ENCODE measurements at places on chromosomes 12 and 14.

DNA sequence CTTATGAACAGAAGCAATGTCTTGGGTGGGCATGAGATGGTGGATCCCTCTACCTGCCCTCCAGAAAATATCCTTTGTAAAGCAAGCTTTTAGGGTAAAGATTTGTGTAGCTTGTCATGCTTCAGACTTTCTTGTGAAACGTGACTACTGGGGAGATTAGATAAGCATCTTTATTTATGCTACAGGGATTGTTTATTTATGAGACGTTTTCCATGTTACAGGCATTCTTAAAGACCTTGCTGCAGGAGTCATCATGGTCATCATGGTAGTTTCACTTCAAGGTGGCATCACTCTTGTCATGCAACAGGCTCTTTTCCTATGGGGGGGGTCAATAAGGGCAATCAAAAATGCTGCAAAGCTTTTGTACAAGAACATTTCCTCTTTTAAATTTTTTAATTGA, 8.2 kb upstream of the MIS18BP1 start:
- no peak for DNase-seq

DNA sequence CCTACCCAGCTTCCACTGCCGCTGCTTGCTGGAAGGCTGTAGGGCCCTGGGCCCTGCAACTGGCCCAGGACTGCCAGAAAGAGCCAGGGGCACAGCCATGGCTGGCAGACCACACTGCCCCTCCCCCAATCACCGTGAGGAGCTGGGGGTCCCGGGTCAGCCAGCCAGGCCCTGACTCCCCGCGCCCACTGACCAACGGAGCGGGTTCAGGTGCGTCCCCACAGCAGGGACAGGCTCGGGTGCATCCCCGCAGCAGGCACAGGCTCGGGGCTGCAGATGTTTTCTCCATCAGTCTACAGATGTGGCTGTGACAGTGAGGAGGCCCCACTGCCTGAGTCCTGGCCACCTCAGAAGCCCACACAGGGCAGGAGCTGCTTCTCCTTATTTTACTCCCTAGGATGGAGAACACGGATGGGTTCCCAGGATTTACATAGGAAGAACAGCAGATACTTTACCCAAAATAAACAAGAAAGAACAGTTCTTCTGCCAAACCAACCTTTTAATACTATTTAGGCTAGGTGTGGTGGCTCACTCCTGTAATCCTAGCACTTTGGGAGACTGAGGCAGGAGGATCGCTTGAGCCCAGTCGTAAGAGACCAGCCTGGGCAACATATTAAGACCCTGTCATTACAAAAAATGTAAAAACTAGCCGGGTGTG, 61.1 kb downstream of the TESC start:
- DNase-seq, result no peak

DNA sequence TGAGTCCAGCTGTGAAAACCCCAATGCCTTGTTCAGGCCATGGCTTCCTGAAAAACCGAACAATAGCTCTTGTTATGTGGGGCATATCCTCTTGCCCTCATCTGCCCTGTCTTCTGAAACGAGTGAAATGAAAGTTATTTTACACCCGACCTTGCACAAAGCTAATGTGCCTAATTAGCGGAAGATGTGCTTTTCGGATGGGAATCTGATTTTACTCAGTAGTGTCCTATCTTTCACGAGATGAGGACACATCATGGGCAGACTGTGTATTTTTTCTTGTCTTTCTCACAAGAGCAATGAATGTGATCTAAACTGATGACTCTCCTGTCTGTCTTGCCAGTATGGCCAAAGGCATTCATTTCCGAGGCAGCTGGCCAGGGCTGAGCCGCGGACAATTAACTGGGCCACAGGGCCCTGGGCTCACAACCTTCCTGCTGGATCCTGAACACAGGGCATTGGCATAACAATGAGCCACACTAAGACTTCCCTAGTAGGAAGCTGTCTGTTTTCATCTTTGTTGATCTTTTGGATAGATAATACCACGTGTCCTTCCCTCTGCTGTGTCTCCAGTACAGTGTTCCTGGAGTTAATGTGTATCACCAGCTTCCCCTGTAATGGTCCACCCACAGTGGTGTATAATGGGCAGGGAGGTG, 86.0 kb upstream of the HIF1A start:
- peak; percentile 49 for DNase-seq

DNA sequence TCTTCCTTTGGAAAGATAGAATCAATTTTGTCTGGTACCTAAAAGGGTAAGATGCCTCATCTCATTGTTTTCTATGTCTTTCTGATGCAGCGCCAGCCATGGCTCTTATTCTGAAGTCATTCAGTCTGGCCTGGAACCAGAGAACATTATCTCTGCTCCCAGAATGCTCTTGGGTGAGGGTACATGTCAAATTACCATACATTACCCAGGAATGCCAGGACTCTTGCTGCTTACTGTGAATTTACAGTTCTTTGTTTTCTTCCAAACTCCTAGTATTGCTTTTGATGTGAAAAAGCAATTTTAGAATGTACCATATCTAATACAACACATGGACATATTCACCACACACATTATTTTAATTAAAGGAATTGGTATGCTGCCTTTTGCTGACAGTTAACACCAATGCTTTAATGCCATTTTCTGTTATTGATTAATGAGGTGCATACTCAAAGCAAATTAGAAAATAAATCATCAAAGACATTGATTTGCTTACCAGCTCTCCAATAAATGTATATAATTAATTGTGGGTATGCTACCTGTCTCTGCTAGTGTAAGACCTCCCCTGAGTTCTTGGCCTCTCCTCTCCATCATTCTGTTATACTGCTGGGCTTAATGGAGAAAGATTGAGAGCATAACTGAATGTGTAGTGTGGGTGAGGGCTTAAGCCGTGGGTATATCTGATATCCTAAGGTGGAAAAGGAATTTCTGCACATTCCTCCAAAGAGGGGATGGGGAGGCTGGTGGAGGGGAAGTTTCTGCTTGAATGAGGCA, 337.7 kb downstream of the C12orf75 start:
- no peak for DNase-seq

GRCh38 chr12:108667349-108667748, 33.7 kb upstream of the SELPLG start:
- DNase-seq, result no peak

- no peak for DNase-seq
These were observed 46.9 kb downstream of the EVL start for GRCh38 chr14:100111931-100112704.

GRCh38 chr12:98678236-98678945, 33.3 kb downstream of the APAF1 start:
- DNase-seq, result no peak
